Hematopoietic multipotent progenitor cell treated with erythropoietin and hydrocortisone succinate and interleukin-3 and kit ligand, for 15 days (in vitro differentiated cells): ENCODE measurements at places on chromosomes 16 and 17.

GRCh38 chr17:82055023-82055964 lies 3.6 kb downstream of the GPS1 start:
- DNase-seq, result no peak

GRCh38 chr17:49687878-49688491 lies 10.1 kb upstream of the SPOP start:
- DNase-seq, result no peak

DNA sequence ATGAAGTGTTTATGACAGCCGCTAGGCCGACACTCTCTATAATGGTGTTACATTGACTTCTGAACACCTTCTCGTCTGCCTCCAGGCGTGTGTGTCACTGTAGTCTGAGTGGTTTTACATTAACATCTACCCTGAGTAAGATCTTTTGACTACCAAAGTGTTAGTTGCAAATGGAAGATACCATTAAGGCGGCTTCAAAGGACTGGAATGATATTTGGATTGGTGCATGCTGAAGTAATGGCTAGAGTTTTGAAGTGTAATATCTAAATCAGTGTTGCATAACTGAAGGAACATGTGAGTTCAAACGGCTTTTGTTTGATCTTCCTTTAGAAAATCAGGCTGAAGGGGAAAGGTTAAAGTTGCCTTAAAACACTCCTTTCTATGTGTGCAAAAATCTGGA lies 52.2 kb downstream of the BCAS3 start:
- DNase-seq, result no peak

DNA sequence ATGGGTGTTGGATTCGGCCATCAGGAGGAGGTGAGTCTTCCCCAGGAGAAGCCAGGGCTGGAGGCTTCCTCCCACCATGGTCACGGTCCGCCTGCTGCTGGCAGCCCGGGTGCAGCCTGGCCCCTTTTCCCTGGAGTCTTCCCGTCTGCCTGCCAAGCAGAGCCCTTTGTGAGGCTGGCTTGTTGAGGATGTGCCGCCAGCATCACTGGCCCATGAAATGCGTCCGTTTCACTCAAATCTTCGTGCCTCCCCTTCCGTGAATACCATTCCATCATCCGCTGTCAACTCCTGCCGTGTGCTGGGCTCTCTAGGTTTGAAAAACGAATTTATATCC lies 9.6 kb downstream of the VPS4A start:
- DNase-seq, result no peak

- no peak for DNase-seq
Measured at GRCh38 chr17:81244358-81245023, 5.4 kb downstream of the NDUFAF8 start.

DNA sequence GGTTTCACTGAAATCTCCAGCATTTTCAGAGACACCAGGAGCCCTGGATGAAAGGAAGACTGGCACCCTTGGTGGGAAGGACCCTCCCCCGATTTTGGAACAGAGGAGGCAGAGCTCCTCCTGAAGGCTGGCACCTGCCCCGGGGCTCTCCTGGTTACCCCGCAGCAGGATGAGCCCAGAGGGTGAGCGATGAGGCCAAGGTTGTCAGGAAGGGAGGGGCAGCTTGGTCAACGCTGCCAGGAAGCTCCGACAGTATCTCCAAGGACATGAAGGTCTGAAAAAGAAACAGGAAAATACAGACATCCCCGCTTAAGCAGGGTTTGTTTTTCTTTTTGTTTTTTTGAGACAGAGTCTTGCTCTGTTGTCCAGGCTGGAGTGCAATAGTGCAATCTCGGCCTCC lies 15.5 kb upstream of the ACSF3 start:
- DNase-seq, result no peak

DNA sequence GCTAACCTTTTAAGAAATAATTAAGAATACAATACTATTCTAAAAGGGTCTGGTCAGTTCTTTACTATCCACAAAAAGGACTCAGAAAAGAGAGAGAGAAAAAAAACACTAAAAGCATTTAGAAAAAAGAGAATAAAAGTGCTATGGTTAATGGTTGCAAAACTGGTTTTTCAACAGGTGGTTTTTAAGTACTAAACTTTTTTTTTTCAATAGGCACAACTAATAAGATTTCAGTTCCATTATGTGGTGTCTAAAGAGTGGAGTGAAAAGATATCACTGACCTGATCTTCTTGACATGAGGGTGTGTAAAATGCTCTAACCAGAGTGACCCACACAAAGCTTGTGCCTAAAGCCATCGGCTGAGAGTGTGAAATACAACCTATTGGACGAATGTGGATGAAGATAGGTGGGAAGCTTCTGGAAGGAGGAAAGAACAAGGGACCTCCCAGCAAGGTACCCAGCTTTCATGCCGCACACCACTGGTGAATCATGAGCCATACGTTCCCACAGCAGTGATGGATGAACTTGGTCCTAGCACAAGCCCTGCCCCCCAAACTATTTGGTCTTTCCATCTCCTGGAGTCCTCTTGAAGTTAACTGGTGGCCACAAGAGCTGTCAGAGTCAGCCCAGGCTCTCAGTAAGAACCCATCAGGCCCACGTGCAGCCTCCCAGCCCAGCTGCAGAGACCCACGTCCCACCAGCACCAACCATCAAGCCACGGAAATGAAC lies 103.0 kb downstream of the ZFHX3 start:
- DNase-seq, result no peak

- no peak for DNase-seq
Measured at GRCh38 chr17:1077581-1077985, 80.7 kb downstream of the TIMM22 start.
